ENCODE measurements at places on chromosomes 1 and 21.

DNA sequence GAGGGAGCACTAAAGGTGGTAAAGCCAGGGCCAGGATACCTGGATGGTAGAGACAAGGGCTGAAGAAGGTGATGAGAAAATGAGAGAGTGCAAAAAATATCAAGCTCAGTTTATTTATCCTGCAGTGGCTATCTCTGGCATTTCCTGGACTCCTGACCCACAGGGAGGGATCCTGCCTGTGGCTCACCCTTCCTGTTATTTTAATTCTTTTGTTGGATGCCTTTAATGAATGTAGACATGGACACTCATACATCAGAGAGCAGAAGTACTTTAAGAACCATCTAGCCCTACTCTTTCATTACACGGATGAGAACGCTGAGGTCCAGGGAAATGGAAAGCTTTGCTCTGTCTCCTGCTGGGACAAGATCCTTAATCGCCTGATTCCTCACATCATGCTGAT is 20.6 kb downstream of the JUN start:
- DNase-seq, result peak; percentile 59

DNA sequence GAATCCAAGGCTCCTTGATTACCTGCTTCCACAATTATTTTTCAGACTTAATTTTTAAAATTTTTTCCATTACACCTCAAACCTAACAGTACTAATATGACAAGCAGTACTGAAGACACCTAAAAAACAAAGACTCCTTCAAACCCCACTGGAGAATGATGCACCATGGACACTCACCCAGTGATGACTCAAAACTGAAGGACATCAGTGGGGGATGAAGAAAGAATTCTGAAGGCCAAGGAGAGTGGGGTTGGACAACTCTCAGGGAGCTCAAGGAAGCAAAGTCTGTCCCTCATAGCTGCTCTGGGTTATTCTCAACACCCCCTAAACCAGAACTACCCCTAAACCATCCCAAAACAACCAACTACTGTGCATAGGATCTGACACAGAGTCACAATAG is 2.4 kb upstream of the ARHGAP29 start:
- no peak for DNase-seq

- no peak for DNase-seq
Measured at GRCh38 chr1:172148707-172149106, 271.8 kb upstream of the C1orf105 start.

- DNase-seq, result peak; percentile 66
Measured at GRCh38 chr1:112808861-112809684, 93.9 kb upstream of the PPM1J start.

DNA sequence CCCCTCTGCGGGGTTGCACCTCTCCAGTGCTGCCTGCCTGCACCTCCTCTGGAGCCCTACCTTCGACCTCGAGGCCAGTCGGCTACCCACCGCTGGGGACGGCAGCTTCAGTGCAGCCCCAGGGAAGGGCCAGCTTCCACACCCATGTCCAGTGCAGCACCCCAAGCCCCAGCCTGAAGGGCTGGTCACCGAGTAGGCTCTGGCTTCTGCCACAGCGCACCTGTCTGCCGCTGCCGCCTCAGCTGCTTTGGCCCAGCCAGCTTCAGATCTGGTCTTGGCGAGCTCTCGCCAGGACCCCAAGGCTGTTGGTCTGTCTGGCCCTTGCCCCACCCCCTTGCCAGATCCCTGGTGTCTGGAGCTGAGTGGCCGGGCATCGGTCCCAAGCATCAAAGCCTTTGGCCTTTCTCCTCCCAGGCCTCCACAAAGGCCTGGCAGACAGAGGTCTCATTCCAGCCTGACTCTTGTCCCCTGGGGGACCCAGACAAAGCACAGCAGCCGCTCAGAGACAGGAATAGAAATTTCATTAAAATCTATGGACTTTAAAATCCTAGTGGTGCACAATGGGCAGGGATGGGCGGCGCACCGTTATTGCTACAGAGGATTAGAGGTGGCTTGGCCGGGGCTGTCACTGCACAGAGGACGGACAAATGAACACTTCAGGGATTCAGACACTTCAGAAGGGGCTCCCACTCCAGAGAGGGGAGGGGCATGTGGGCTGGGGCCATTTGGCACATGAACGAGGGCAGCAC is 4.8 kb downstream of the CCDC24 start:
- DNase-seq, result no peak

DNA sequence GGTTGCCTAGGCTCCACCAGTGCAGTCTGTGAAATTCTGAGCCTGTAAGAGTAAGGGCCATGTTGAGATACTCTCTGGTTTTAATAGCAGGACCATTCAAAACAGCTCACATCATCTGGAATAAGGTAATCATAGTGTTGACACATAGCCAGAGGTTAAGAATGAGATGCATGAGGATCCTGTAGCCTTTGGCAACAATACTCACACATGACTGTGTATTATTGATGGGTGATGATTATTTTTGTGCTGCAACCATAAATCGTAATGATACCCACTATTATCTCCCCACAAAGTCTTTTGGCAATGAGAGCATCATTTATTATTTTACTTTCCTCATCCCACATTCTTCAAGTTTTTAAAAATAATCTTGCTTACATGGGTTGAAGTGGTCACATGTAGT is 35.5 kb downstream of the KCNK2 start:
- peak; percentile 5 for DNase-seq

- no peak for DNase-seq
Measured at GRCh38 chr1:169906938-169907337, 13.2 kb upstream of the SCYL3 start.

DNA sequence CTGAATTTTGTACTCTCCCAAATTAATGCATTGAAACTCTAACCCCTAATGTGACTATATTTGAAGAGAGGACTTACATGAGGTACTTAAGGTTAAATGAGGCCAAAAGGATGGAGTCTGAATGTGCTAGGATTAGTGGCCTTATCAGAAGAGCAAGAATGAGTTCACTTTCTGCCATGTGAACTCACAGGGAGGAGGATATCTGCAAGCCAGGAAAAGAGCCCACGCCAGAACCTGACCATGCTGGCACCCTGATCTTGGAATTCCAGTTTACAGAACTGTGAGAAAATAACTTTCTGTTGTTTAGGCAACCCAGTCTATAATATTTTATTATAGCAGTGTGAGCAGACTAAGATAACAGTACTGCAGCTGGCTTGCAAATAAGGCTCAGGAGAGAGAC is 12.2 kb upstream of the FASLG start:
- peak; percentile 75 for DNase-seq

- no peak for DNase-seq
Measured at GRCh38 chr1:118947790-118948189, 40.4 kb downstream of the TBX15 start.

- DNase-seq, result peak; percentile 95
Measured at GRCh38 chr1:84847253-84848250, 45.5 kb downstream of the LPAR3 start.

- no peak for DNase-seq
Measured at GRCh38 chr1:166029196-166029945, 137.4 kb downstream of the FAM78B start.

GRCh38 chr1:38941527-38942019 is at the start of gene RHBDL2:
Gene RHBDL2, minus strand, starts transcription at chr1:38941830. Its CDS starts 22,618 bp downstream, at chr1:38919212.
- no peak for DNase-seq

DNA sequence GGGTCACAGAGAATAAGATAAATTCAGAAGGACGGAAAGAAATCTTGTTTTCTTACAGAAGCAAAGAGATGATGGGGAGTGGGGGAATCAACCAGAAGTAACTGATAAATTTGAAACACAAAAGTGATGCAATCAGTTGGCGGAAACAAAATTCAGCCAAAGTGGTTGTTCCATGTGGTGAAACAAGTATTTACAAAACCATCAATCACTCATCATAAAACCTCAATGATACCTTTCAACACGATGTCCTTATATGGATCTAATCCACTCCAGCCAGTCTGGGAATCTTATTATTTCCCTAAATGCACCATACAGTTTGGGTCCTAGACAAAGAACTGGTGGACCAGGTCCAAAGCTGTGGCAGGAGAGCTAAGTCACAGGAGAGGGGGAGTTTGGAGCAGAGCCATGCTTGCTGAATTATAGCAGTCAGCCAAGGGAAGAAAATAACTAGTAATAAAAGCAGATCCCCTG is 303.8 kb upstream of the LRRC7 start:
- peak; percentile 33 for DNase-seq

DNA sequence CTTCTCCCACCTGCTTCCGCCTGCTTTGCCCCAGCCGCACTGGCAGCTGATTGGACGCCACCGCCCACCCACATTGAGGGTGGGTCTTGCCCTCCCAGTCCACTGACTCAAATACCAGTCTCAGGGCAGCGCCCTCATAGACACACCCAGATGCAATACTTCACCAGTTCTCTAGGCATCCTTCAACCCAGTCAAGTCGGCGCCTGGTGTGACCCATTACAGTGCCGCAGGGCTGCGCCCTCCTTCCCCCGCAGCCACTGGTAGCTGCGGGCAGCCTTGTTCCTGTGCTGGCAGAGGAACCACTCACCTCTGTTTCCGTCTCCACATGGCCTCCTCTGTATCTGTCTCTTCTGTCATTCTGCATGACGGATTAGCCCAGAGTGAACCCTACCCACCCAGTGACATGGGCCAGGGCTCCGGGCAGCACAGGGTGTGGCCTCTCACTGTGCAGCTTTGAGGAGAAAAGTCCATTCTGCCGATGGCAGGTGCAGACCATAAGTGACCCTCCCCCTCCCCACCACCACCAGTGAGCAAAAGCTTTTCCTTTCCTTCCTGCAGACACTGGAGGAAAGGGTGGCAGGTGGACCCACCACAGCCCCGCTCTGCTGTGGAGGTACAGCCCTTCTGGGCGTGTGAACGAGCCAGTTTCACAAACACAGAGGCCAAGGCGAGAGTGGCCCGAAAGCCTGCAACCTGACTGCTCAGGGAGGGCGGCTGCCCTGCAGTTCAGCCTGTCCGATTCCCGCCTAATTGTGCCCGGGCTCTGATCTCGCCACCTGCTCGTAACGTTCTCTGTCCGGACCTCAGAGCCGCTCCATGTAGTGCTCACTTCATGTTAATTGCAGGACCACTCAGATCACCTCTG is 57.1 kb downstream of the FAAP20 start:
- DNase-seq, result no peak

DNA sequence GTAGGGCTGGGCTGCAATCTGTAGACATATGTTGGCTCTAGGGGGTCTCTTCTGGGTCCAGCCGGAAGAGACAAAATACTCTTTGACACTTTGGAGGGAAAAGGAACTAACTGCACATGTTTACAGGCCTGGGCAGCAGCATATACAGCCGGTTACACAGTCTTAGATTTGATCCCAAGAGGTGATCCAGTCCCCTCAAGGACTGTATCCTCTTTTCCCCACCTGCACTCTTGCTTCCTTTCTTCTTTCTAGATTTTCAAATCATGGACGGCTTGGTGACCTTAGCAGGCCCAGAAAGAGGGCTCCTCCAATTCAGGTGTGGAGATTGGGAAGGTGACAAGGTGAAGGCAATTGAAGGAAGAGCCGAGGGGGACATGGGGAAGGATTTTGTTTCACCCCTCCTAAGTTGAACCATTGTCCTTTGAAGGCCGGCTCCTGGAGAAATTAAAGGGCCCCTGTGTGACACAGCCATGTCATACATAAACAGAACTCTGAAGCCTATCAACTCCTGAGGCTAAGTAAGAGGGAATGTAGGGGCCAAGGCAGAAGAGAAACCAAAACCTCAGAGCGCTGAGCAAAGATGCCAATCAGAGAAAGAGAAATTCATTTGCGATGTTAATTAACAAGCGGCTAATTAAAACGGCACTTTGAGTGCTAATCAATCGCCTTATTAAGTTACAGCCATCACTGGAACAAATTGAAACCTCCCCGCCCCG is 5.9 kb upstream of the BARHL2 start:
- no peak for DNase-seq

GRCh38 chr1:94863297-94863911 is 43.2 kb downstream of the SLC44A3 start:
- DNase-seq, result peak; percentile 91

GRCh38 chr1:12433323-12434053 is 184.5 kb downstream of the DHRS3 start:
- peak; percentile 77 for DNase-seq

DNA sequence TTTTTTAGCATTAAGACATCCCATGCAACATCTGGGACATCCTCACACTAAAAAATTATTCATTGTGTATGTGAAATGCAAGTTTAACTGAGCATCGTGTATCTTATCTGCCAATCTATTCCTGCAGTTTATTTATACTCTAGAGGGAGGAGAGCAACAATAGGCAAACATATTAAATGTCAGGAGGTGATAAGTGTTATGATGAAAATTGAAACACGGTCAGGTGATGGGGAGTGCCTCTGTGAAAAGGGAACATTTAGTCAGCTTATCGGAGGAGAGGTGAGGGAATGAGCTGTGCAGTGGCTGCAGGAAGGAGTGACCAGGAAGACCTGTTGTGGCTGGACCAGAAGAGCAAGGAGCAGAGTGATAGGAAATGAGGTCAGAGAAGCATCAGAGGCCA is 775 bp upstream of the EFCAB14 start:
- DNase-seq, result peak; percentile 7

GRCh38 chr1:12619792-12620487 is 1.9 kb upstream of the DHRS3 start:
- peak; percentile 90 for DNase-seq

DNA sequence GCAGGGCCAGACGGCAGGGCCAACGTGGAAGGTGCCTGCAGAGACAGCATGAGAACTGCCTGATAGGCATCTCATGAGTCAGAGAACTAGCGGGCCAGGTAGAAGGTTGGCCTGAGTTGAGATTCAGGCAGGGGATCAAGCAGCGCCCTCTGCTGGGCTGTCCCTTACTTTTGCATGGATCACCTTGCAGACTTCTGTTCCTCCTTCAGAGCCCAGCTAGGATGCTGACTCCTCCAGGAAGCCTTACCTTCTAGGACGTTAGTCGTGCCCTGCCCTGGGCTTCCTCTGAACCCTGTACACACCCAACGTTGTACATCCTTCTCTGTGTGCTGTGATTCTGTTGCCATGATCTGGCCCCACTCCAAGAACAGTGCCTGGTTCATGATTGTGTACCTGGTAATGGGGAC is 231.3 kb upstream of the VAMP3 start:
- DNase-seq, result no peak

DNA sequence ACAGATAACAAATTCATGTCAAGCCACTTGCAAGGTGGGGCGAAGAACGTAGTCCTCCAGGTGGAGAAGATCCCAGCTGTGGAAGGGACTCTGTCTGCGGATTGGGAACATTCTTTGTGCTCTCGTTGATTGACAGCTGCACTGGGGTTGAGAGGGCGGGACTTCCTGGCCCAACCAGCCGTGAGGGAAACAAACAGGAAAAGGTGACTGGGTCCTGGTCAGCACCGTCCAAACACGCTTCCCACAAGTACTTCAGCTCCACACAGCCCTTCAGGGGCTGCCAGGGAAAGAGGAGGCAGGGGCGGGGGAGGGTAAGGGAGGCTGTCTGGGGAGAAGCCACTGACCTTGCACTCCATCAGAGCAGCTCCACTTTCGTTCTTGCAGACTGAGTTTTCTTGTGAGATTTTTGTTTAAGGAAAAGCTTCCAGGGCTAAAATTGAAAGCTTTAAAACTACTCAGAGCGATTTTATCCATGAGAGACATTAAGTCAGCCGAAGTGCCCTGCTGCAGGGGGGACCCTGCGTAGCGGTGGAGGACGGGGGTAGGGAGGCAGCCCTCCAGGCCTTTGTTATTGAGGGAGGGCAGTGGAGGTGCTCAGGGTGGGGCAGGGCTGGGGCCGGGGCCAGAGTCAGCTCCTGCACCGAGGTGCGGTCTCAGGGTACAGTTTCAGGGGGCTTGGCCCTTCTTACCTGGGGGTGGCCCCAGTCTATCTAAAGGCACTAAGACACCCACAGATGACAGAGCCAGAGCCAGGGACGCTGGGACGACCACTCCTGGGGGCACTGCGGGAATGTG is 21.6 kb upstream of the STUM start:
- peak; percentile 29 for DNase-seq

Data from fibroblast of villous mesenchyme (primary cell).